ENCODE measurements at places on chromosomes 13 and 19.

- DNase-seq, result no peak
Observed at GRCh38 chr13:84810781-84811180, 928.5 kb upstream of the SLITRK1 start.

- DNase-seq, result no peak
Observed at GRCh38 chr19:4350726-4351125, 7.4 kb downstream of the MPND start.

GRCh38 chr13:93467175-93467574 is 240.6 kb downstream of the GPC6 start:
- DNase-seq, result no peak

GRCh38 chr13:75473468-75473867 is 8.5 kb downstream of the TBC1D4 start:
- no peak for DNase-seq

DNA sequence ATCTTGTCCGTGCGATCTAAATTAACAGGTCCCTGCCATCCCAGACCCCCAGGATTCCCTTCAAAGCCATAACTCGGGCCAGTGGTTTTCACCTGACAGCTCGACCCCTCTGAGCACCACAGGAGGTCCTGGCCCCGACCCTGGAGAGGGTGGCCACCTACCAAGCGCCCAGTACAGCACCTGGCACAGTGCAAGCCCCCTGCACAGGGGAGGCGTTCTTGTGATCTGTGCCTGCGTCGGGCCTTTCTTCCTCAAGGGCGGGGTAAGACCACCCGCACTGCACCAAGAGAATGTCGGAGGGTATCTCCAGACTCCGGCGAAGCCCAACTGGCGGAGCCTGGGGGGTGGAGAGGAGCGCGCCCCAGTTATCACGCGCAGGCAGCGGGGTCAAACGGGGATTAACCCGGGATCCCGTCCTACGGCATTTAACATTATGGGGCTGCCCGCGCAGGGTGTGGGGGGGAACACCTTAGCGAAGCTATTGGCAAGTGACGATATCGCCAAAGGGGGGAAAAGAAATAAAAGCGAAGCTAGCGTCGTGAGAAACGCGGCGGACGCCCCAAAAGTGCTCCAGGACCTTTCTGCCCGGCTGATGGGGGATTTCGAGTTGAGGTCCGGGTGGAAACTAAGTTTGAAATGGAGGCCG is 1.3 kb upstream of the HNRNPL start:
- no peak for DNase-seq

DNA sequence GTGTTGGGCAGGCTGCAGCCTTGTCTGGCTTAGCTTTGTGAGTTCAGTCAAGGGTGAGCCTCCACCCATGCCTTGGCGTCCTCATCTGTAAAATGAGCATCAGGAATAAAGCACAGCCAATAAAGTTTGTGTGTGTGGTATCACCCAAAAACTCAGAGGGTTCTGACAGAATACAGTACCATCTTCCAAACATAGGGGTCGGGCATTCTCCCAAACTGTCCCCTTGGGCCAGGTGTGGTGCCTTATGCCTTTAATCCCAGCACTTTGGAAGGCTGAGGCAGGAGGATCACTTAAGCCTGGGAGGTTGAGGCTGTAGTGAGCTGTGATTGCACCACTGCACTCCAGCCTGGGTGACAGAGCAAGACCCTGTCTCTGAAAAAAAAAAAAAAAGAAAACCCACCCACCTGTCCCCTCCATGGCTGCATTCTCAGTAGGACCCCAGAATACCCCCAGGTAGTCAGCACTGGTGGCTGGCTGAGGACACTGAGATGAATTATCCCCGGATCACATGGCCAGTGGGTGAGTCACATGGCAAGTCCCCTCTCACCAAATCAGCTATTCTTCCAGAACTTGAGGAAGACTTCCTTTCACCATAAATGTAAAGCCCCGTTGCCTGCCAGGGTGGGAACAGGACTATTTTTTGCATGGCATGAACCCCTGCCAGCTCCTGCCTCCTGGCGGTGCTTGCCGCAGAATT is 18.6 kb downstream of the POP4 start:
- no peak for DNase-seq

Data from activated effector memory CD4-positive, alpha-beta T cell treated with Interleukin-2 at 50 U/mL for 16 hours (primary cell).